Muscle of back (tissue), 13 donors: ENCODE measurements at places on chromosomes 1 and 21. TPM values are rescaled to one million over a fixed set of nuclear protein-coding genes. Genes with fewer than 3 reads are reported as not detected.

PIGR gene
- polyA plus RNA-seq, result not detected

- DNase-seq, result no peak
These were observed 807.3 kb upstream of the RGS18 start for GRCh38 chr1:191350938-191351337.

DNA sequence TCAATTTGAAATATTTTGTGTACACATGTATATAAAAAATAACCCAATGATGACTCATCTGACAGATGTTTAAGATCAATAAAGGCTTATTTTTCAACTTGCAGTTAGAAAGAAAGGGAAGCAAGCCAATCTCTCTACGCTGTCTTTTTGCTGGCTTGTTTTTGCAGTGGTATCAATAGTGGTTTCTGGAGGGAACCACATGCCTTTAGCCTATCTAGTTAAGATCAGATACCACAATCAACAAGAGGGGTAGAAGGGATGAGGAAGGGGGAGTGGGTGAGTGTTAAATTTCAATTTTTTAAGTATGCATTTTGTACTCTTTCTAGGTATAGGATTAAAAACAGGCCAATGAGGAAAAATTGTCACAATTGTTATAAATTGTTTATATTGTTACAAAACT is 276.2 kb downstream of the KCNH1 start:
- DNase-seq, result no peak

OMA1 gene
- 21.4 TPM for polyA plus RNA-seq

DNA sequence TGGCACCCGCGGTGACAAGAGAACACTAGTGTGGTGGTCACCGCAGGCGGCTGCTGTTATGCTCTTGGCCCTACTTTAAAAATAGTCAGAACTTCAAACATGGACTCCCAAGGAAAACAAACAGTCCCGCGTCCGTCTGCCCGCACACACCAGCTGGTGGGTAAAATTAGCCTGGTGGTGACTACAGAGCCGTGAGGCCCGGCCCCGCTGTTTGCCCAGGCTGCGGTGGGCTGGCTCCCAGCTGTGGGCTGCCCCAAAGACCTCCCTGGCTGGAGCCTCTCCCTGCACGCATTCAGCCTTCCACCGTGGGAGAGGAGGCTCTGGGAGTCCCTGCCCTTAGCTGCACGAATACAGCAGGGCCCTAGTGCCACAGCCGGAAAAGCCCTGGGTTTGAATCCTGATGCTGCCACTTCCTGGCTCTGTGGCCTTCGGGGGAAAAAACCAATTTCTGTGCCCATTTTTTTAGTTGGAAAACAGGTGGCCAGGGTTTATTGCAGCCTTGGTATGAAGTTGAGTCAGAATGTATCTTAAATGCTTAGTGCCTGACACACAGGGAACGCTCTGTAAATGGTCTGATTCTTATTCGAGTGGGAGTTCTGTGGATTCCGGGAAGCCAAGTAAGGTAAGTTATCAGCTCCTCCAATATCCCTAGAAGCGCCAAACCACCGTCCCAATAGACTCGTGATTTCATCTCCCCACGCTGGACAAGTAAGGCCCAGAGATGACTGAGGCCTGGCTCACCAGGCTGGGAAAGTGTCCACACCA is 58.2 kb downstream of the ALPL start:
- DNase-seq, result no peak

DNA sequence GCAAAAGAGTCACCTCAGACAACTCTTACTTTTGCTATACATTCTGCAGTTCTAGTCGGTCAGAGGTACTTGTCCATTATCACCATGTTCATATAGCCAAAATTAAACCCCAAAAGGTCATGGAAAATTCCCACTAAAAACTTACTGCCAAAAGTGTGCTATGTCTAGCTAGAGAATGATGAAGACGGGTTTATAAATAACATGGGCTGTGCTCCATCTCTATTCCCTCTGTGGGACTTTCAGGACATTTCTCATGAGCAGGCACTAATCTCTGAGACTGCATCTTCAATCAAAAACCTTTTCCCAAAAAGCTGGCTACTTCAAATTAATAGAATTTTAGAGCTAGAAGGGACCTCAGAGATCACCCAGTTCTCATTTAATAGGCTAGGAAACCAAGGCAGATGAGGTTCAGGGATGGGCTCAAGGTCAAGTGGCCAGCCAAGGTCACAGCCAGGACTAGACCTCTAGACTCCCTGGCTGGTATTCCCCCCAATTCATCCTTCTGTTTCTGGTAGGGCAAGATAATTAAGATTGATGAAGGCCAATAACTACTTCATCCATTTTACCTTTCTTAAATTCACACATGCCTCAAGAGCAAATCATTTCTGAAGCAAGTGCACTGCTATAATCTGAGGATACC is 21.0 kb upstream of the MOB3C start:
- no peak for DNase-seq

SPRR2A gene
- not detected for polyA plus RNA-seq

TDRD5 gene
- not detected for polyA plus RNA-seq

GRCh38 chr21:28485301-28486022 is 507.2 kb downstream of the LTN1 start:
- DNase-seq, result no peak

PKLR gene
- not detected for polyA plus RNA-seq

DNA sequence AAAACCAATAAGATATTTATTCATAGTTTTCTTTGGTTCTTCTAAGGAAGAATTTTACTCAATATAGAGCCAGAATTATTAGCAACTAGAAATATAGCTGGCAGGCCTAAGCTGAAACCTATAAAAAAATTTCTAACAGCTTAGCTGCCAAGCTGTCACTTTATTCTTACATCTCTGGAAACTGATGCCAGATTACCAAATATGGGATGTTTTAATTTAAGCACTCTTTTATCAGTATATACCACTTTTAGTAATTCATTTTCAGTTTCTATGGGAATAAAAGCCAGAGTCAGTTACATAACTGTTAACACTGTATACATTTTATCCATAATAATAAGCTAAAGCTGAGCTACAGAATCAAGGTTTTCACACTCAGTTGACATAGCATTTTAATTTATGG is 68.7 kb upstream of the MPC2 start:
- no peak for DNase-seq

GRCh38 chr21:40300300-40300699 is 433.1 kb downstream of the PCP4 start:
- DNase-seq, result no peak

TMEM125 gene
- polyA plus RNA-seq, result not detected
